ENCODE measurements at places on chromosomes 1 and 21.

GRCh38 chr1:162324396-162324795 is 52.3 kb downstream of the SPATA46 start:
- DNase-seq = no peak

DNA sequence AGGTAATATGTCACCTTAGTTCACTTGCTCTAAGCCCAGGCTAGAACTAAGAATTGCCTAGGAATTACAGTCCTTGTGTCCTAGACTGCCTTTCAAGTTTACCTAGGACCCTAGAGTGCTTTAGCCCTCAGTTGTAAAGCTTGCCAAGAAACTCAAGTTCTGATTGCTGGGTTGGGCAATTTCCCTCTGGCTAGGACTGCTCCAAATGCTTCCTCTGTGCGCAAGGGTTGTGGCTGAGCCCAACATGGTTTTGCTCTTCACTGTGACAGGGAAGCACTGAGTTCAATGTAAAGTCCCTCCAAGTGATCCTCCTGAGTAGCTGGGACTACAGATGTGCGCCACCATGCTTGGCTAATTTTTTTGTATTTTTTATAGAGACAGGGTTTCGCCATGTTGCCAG is 102.3 kb upstream of the NEK7 start:
- DNase-seq = no peak

- no peak for DNase-seq
These were observed 49.9 kb upstream of the LAPTM5 start for GRCh38 chr1:30807318-30808066.

DNA sequence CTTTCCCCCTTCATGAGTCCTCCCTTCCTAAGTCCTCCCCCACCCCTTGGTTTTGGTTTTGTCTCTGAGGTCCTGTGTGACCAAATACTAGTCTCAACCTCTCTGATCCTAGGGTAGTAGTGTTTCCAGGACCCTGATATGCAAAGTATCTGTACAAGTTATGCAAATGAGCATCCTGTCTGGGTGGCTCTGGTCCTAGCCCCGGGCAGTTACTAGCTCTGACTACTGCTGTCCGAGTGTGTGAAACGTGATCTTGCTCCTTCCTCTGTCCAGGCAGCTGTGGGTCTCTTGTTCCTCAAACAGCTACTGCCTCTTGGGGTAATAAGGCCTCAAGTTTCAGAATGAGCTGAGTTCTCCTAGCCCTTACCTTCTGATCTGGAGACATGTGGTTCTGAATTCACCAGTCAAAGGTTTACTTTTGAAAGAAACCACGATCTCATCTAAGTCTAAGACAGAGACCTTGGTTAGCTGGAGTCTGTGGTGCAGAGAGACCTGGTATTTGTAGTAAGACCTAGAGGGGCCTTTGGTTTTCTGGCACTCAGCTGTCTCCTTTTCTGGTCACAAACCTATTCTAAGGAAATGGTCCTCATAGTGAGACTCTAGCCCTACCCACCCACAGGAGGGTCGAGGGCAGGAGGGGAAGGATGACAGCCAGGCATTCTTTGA is 31.0 kb upstream of the IL19 start:
- DNase-seq = no peak

GRCh38 chr21:45376459-45377324 is 28.3 kb upstream of the COL18A1 start:
- no peak for DNase-seq

DNA sequence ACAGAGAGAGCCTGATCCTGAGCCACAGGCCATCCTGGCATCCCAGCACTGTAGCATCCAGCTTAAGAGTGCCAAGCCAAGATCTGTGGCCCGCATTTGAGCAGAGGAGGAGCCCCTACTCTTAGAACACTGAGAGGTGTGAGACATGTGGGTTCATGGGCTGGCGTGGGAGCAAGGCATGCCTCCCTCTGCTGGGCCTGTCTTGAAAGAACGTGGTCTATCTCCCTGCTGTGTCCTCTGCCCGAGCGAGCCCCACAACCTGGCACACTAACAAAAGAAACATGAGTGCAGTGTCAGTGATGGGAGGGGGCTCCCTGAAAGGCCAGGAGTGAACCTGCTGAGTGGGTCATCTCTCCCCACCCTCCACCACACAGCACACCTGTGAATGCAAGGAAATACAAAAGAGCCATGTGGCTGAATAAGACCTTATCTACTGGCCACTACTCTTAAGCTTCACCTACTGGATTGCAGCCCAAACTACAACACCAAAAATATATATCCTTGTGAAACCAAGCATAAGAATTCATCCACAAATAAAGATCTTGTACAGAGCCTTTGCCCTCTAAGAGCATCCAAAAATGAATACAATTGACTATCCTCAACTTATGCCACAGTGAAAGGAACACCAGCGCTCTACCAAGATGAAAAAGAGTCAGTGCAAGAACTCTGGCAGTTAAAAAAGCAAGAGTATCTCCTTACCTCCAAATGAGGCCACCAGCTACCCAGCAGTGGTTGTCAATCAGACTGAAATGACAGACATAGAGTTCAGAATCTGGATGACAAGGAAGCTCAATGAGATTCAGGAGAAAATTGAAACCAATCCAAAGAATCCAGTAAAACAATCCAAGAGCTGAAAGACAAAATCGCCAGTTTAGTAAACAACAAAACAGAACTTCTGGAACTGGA is 259.4 kb upstream of the DAB1 start:
- DNase-seq = no peak

GRCh38 chr1:154683820-154684219 is 75.8 kb upstream of the ADAR start:
- no peak for DNase-seq

DNA sequence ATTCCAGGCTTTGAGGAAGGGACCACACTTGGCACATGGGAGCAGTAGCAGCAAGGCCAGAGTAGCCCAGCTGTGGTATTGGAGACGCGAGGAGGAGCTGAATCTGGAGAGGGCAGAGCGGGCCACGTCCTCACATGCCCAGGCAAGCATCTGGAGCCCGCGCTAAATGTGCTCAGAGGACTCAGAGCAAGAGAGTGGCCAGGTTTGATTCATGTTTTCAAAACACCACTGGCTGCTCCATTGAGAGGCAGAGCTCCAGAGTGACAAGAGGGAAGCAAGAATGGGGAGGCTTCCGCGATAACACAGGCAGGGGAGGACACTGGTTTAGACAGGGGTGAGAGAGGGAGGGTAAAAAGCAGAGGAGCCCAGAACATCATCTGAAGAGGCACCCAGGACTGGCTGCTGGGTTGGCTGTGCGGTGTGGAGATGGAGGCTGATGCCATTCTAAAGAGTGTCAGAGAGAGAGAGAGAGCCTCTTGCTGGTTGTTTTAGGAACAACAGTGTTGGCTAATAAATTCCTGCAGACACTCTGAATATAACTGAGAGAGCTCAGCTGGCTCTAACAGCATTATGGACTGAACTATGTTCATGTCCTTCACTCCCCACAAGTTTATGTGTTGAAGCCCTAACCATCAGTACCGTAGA is 32.3 kb downstream of the RCAN1 start:
- DNase-seq = no peak

- no peak for DNase-seq
These were observed 97.5 kb upstream of the KIAA1614 start for GRCh38 chr1:180815188-180815587.

GRCh38 chr1:109198043-109198695 is 15.5 kb upstream of the SARS1 start:
- DNase-seq = peak; percentile 26

- no peak for DNase-seq
These were observed 120.2 kb upstream of the KCNE2 start for GRCh38 chr21:34243562-34243961.

- DNase-seq = no peak
These were observed 1.6 kb downstream of the C1orf105 start for GRCh38 chr1:172421974-172422604.

DNA sequence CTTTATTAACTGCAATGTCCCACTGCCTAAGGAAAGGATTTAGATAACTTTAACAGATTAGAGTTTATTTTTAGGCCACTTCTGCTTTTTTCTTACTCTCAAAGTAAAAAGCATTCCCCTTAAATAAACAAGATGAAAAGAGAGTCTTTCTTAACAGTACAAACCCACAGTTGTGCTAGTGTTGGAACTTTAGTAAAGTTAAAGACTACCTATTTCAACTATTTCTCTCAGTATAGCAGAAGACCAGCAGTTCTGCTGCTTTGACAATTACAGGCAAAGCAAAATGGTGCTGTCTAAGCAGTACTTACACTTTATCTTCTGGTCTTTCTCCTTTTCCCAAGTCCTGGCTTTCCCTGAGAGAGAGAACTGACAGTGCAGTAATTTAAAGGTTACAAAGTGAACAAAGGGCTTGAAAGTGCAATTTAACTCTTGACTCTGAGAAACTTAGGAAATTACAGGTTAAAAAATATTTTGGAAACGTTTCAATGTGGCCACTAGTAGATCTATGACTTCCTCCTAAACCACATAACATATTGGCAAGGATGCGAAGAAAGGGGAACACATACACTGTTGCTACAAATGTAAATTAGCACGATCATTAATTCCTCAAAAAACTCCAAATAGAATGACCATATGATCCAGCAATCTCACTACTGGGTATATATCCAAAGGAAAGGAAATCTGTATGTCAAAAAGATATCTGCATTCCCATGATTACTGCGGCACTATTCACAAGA is 135.4 kb upstream of the POGK start:
- no peak for DNase-seq

GRCh38 chr1:19273106-19273843 is 15.3 kb downstream of the AKR7A3 start:
- no peak for DNase-seq

DNA sequence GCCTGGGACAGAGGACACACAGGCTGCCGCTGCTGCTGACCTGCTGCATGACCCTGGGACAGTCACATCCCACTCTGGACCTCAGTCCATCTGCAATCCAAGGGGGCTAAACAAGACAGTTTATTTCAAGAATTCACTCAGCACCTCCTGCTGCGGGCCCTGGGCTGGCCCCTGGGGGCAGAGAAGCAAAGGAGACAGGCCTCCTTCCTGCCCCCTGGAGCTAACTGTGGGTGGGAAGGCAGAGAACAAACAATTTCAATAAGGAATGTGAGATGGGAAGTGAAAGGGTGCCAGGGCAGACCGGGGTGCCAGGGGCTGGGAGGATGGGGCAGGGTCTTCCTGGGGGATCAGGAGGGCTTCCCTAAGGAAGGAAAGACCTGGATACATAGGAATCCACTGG is 60.0 kb downstream of the TAS1R2 start:
- DNase-seq = no peak

DNA sequence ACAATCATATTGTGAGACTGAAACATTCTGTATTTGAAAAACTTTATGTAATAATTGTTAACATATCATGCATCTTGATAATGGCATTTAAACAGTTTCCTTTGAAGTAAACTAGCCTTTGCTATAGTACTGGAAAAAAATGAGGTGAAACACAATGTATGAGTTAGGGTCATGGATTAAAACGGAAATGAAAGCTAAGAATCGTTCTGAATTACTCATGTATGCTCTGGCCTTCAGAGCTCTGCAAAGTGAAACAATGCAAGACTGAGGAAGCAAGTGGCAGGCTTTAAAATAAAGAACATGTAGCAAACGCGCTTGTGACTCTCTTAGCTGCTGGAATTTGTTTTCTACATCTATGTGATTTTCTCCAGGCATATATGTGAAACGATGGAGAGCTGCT is 317.1 kb downstream of the DPYD start:
- no peak for DNase-seq

DNA sequence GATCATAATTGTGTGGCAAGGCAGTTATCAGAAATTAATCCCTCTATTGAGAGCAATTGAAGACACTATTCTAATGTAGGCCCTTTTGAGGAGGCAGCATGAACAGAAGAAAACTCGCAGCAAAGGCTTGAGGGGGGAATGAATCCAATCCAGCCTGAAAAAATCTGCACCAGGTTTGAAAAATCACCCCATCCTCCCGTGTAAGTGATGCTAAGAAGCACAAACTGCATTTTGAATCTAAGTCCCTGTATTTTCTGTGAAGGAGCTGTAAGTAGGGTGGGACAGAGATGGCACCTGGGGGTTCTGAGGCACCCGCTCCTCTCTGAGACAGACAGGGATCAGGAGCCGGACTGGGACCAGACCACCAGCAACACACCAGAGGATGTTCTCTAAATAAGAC is at the start of gene CRB1:
Gene CRB1 (plus strand): TSS at position 241 of the 400 bp plus-strand sequence. CDS start 161 bp downstream, outside the sequence.
- DNase-seq = peak; percentile 13

DNA sequence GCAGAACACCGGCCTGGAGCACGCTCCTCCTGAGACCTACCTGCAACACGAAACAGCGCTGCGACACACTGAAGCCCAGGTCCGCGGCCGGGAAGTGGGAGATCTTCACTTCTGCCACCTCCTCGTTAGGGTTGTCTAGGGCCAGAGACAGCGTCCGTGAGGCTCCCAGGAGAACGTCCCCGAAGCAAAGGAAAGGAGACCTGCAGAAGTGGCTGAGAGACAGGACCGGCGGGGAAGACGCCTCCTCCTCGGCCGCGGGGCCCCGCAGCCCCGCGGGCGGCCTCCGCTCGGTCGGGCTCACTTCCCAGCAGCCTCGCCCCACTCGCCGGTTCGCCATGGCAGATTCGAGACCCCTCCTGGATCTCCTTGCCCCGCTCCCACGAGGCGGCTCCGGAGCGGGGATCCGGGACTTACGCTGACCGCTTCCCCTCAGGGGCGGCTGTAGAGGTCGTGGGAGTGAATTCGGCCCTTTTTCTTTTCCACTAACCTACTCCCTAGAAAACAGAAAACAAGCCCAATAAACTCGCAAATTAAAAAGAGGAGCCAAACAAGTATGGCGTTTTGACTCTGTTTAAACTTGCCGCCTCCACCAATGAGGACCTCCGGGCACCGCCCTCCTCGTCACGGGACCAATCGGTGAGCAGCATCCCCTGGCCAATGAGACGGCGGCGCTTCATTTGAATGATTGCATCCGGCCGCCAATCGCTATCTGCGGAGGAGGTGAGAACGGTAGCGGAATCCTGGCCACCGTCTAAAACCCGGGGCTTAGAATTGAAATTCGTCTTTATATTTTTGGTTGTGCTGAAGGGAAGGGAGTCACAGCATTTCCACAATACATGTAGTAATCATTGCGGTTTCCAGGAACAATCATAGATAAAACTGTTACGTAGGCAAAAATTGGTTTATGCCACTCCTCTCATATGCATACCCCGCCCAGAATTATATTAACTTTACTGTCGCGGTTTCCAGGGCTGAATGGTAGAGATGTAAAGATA is at the start of gene ASPM:
Gene ASPM (minus strand): TSS at position 569 of the 995 bp plus-strand sequence. CDS start 232 bp downstream, at position 337.
- peak; percentile 69 for DNase-seq

DNA sequence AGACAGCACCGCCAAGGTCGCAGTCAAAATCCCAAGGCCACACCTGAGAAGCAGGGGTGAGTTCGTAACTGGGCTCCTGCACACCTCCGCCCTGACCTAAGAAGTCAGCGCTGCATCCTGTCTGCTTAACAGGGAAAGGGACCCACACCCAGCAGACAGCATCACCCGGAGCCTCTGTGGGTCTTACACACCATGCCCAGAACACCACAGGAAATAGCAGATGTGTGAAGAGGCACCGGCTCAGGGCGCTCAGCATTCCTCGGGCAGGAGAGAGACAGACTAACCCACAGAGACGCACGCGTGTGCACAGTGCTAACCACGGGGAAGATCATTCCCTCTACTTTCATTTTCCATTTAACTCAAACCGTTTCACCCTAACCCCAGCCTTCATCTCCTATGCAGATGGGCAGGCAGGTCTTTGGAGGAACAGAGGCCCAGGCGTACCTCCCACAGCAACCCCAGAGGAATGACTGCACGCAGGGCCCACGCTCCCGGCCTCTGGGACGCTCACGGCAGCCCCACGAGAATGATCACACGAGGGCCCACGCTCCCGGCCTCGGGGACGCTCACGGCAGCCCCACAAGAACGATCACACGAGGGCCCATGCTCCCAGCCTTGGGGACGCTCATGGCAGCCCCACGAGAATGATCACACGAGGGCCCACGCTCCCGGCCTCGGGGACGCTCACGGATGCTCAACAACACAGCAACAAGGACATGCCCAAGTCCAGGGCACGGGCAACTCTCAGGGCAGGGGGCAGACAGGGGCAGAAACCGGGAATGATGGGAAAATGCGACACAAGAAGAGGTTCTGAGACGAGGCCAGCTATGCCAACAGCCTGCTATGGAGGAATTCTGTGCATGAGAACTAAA is 20.9 kb downstream of the POFUT2 start:
- DNase-seq = no peak
